ENCODE measurements at places on chromosomes 12 and 14.

DNA sequence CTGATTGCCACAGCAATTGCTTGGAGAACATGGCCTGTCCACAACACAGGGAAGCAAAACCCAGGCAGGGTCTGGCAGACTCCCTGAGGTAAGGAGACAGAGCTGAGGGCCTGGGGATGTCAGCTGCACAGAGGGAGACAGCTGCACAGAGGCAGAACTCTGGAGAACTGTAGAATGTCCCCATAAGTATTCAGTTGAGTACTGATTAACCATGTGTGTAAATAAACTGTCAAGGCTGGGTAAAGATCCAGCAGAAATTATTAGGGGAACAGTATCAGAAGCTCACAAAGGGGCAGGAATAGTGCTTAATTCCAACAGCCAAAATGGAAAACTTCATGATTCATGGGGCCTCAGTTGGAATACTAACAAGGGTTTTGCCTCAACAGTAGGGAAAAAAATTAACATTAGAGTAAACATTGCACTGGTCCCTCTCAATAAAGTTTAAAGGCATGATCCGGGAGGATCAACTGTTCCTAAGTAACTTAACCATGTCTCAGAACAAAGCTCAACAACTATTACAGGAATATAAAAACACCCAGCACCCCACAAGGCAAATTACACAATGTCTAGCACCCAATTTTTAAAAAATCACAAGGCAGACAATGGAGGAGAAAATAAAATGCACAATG, 201.3 kb upstream of the RASSF8 start:
- no peak for DNase-seq

GRCh38 chr12:55982319-55982936, 8.6 kb downstream of the RAB5B start:
- no peak for DNase-seq

GRCh38 chr12:1781772-1782171, 38.6 kb upstream of the LRTM2 start:
- no peak for DNase-seq

- DNase-seq = no peak
Observed at GRCh38 chr12:68224613-68225285, 861 bp downstream of the IL26 start.

GRCh38 chr14:30354439-30354838, 204.5 kb upstream of the G2E3 start:
- no peak for DNase-seq
